ENCODE measurements at places on chromosomes 3 and 15. TPM values are rescaled to one million over a fixed set of nuclear protein-coding genes. Genes with fewer than 3 reads are reported as not detected.

CRABP1 gene
- not detected for total RNA-seq

UBAP1L gene
- total RNA-seq, result 15.2 TPM

MINAR1 gene
- 0.30 TPM for total RNA-seq

ADIPOQ gene
- total RNA-seq, result not detected

GRCh38 chr3:42600958-42601675 is 631 bp downstream of the NKTR start:
- peak; percentile 54 for DNase-seq

- DNase-seq, result no peak
Measured at GRCh38 chr3:186920301-186920700, 10.0 kb upstream of the ST6GAL1 start.

DNA sequence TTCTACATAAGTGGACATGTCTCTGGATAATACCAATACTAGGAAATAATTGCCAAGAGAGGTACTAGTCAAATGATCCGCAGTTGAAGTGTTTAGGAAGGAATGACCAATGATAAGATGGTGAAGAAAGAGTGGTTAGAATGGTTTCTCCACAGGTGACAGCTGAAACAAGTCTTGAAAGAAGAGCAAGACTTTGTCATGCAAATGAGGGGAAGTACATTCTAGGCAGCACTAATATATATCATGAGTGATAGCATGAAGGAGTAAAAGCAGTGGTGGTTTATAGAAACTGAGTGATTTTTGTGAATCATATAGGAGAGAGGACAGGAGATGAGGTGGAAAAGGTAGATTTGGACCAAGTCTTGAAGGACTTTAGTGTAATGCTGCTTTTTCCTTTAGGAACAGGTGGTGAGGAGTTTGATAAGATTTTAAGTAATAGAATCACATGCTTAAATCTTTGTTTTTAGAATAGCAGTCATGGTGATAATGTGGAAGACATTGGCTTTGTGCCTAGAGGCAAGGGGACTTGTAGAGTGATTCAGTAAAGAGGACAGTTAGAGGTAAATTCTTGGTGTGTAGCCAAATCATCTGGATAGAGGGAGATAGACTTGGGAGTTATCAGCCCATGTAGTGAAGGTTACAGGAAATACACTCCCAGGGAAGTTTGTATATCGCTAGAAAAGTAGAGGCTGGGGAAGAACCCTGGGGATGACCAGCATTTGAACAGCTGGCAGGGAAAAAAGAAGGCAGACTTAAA is 31.9 kb downstream of the SLMAP start:
- DNase-seq, result no peak

GRCh38 chr3:71564361-71564760 is 19.2 kb downstream of the FOXP1 start:
- DNase-seq, result no peak

- no peak for DNase-seq
Measured at GRCh38 chr15:40930430-40931299, 1.5 kb downstream of the DLL4 start.

DNA sequence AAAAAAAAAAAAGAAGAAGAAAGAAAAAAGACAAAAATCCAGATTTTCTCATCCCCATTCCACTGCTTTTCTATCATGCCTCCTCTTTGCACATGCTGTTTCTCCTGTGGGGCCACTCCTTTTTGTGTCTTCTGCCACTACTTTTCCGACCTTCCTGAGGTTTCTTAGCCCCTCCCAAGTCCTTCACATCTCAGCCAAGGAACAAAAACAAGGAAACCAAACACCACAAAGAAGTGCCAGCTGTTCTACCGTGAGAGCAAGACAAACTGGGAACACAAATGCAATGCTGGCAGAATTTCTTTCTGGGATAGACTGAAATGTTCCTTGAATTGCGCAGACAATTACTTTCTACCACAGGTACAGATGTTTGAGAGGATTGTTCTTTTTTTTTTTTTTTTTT is 83.2 kb downstream of the MB21D2 start:
- no peak for DNase-seq

All from CD4-positive, alpha-beta memory T cell (primary cell).